ENCODE measurements at places on chromosomes 1 and 21.
A peak's percentile ranks its signal among the peaks of the same experiment; 100 is the strongest.

- DNase-seq = no peak
Observed at GRCh38 chr1:58592522-58593134, 15.6 kb upstream of the TACSTD2 start.

DNA sequence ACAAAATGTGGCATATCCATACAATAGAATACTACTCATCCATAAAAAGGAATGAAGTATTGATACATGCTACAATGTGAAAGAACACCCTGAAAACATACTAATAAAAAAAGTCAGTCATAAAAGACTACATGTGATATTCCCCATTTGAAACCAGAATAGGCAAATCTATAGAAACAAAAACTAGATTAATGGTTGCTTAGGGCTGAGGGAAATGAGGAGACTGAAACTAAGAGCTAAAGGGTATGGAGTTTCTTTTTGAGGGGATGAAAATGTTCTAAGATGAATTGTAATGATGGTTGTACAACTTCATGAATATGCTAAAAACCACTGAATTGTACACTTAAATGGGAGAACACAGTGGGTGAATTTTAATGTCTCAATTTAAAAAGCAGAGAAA, 50.9 kb downstream of the ACBD6 start:
- no peak for DNase-seq

- DNase-seq = no peak
Observed at GRCh38 chr1:198088360-198089071, 68.3 kb upstream of the NEK7 start.

GRCh38 chr1:240014051-240014450, 77.6 kb upstream of the FMN2 start:
- no peak for DNase-seq

GRCh38 chr1:227465256-227465655, 98.1 kb upstream of the ZNF678 start:
- DNase-seq = no peak

- no peak for DNase-seq
Observed at GRCh38 chr1:82755191-82755590, 954.5 kb downstream of the ADGRL2 start.

- no peak for DNase-seq
Observed at GRCh38 chr1:97202481-97203380, 481.1 kb downstream of the PTBP2 start.

GRCh38 chr21:20538039-20538658, 460.1 kb upstream of the NCAM2 start:
- no peak for DNase-seq

- DNase-seq = no peak
Observed at GRCh38 chr21:18913914-18914313, 510.3 kb upstream of the TMPRSS15 start.

DNA sequence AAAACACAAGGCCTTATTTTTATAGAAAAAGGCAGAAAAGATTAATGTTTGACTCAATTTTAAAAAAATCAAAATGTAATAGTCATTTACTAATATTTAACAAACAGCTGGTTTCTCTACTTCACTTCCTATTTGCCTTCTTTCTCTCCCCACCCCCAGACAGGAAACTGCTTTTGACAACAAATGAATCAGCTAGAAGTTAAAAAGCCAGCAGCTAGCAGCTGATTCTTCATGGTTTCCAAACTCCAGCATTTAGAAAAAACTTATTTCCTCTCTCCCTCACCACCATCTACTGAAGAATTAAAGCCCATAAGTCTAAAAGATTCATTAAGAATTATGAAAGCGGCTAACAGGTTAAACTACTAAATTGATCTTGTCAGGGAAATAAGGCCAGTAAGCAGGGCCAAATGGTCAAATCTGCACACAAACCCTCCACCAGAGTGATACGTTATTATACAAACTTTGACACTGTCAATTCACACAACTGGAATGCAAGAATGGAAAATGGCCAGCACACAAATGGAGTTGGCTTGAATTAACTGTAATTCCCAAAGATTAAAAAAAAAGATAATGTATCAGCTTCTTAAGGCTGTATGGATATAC, 4.0 kb downstream of the WDR26 start:
- peak; percentile 38 for DNase-seq

DNA sequence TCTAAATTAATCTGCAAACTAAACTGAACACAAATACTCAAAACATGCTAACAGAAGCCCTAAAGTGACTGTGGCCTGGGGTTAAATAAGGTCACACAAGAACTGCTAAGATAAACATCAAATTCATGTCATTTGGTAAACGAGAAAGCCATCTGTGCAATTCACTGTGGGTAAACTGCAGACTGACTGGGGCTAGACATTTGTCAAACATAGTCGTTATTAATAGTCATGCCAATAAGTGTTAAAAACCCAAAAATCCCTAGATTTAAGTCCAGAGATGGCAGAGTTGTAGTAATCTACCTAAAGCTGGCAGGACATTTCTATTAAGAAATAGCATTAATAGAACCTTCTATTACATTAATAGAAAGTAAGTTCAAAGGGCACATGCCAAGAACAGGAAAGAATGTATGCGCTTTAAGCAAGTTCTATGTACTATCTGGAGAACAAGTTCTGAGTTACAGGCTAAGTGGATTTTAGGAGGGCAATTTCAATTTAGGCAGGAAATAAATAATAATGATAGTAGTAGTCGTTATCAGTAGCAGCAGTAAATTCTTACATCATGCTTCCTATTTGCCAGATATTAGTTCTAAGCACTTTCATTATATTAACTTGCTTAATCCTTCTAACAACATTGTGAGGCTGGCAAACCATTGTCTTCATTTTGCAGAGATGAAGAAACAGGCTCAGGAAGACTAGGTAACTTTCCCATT, 8.6 kb downstream of the EDEM3 start:
- DNase-seq = no peak

- DNase-seq = no peak
Observed at GRCh38 chr1:70528590-70529333, 117.7 kb downstream of the CTH start.

GRCh38 chr21:36265431-36265830, 54.6 kb upstream of the MORC3 start:
- DNase-seq = no peak

DNA sequence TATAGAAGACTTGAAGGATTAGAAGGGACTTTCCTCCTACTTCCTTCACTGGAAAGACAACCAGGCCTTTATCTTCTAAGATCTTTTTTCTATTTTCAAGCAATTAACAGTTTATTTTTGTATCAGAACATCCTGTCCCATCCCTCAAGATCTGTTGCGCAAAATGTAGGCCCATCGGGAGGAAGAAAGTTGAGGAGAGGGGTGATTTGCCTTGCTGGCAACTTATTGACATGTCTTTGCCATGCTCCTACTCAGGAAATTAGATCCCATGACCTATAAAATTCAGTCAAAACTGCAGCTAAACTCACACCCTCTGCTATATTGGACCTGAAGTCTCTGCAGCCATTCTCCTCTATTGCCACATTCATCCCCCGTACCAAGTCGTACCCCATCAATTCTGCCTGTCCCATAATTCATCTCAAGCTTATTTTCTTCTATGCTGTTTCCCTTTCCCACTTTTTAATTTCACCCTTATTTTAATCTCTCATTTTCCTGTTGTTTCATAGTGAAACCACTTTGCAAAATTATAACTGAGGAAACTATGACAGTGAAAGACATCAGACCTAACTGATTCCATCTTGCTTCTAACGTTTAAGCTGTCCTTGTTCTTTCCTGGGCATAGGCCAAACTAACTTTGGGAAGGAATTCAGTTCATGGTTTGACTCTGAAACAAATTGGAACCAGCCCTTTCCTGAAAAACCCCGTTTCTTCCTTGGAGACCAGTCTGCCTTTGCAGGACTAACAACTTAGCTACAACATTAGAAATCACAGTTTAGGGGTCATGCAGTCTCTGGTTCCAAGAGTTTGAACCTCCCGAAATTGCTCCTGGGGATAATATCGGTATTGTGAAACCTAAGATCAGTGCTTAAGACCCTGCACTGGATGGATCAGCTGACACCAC, 195.7 kb upstream of the PTBP2 start:
- no peak for DNase-seq

DNA sequence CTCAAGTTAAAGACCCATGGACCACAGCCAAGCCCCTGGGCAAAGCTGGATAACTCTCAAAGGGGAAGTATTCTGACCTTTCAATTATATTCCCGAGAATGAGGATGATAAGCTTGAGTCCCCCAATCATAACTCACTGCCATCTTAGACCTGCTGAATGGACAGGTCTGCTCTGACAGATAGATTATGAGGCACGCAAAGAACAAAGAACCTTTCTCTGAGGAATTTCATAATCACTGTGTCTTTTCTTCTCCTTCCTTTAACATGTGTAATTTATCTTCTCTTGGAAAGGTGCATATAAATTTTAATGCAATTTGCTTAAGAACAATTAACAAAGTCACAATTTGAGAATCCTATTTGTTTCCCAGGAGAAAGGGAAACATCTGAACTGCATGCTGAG, 22.0 kb downstream of the PIGM start:
- no peak for DNase-seq

GRCh38 chr1:121519042-121519755, 334.4 kb downstream of the SRGAP2C start:
- DNase-seq = peak; percentile 81

- DNase-seq = no peak
Observed at GRCh38 chr1:180598333-180598974, 33.4 kb upstream of the XPR1 start.

DNA sequence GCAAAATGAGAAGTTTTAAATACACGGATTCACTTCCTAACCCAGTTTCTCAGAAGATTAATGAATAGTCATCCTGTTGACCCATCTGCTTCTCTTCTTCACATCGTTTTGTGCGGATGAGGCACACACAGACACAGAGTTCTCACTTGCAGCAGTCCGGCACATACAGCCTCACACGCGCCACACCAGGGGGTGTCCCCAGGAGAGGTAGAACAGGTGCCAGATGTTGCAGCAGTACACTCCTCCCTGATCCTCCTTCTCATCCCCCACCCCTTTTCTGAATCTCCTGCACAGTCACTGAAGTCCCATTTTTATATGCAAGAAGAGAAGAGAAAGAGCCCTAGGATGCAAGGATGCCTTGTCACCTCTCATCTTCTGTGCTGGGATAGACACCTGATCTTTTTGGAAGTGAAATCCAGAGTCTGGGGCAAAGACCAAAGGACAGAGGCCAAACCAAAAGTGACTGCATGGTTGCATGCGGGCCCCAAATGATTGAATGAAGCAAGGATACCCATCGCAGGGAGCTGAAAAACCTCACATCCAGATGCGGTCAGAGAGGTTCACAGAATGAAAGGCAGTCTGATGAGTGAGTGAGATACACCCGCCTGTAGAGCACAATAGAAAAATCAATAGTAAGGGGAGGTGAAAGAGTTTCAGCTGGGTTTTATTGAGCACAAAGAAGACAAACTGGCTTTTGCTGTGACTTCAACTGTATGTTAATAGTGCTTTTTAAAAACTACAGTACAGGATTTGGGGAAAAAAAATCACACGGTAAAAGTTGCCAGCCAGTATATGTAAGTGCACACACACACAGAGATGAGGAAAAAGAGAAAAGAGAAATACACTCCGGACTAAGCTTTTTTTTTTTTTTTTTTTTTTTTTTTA, 28.9 kb downstream of the PBX1 start:
- DNase-seq = no peak

DNA sequence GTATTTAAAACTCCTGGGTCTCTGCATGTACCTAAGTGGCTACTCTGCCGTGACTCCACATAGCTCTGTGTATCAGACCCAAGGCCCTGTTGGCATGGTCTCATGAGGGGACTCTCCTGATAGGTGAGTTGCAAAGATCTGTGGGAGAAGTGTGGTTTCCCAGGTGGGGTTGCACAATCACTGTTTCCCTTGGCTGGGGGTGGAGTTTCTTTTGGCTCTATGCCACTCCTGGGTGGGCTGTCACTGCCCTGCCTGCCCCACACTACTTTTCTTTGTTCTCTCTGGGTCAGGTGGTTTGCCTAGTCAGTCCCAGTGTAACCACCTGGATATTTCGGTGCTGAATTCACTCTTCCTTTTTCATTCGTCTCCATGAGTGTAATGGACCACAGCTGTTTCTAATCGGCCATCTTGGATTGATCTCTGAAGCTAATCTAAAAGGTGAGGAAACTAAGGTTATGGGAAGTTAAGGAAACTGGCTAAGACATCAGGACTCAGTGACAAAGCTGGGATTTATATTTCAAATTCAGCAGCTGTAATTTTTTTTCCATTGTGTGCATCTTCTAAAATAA, 97.1 kb upstream of the CACYBP start:
- no peak for DNase-seq

- no peak for DNase-seq
Observed at GRCh38 chr1:97332716-97333115, 588.1 kb downstream of the DPYD start.

DNA sequence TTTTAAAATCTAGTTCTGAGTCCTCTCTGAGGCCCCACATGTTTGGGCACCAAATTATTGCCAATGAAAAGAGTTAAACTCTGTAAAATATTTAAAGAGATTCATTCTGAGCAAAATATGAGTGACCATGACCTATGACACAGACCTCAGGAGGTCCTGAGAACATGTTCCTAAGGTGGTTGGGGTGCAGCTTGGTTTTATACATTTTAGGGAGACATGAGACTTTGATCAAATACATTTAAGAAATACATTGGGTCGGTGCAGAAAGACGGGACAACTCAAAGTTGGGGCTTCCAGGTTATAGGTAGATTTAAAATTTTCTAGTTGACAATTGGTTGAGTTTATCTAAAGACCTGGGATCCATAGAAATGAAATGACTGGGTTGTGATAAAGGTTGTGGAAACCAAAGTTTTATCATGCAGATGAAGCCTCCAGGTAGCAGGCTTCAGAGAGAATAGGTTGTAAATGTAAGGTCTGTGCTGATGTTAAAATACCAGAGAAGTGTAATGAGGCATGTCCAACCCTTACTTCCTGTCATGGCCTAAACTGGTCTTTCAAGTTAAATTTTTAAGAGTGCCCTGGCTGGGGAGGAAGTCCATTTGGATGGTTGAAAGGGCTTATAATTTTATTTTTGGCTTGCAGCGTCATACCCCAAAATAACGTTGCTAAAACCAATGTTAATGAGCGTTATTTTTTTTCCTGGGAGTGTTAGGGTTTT, 274.9 kb downstream of the NUF2 start:
- no peak for DNase-seq

GRCh38 chr1:247330548-247331171, 1.0 kb downstream of the ZNF496 start:
- no peak for DNase-seq

DNA sequence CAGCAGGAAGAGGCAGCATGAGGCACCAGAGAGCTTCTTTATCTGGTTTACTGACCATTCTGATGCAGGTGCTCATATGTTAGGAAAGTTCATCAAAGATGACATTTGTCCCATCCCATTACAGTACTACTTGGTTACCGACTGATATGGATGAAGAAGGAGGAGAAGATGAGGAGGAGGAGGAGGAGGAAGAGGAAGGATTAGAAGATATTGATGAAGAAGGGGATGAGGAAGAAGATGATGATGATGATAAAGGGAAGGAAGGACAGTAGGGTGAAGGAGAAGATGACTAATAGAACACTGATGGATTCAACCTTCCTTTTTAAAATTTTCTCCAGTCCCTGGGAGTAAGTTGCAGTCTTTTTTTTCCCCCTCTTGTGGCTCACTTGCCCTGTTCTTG, 45.1 kb downstream of the ABL2 start:
- DNase-seq = no peak

- DNase-seq = no peak
Observed at GRCh38 chr21:37551331-37551992, 184.9 kb downstream of the DYRK1A start.

- DNase-seq = no peak
Observed at GRCh38 chr1:182784556-182785171, 4.9 kb upstream of the NPL start.
